ENCODE measurements at places on chromosomes 2 and 18. TPM values are rescaled to one million over a fixed set of nuclear protein-coding genes. Genes with fewer than 3 reads are reported as not detected.

The KLF7 gene
- 12.9 TPM for total RNA-seq

DNA sequence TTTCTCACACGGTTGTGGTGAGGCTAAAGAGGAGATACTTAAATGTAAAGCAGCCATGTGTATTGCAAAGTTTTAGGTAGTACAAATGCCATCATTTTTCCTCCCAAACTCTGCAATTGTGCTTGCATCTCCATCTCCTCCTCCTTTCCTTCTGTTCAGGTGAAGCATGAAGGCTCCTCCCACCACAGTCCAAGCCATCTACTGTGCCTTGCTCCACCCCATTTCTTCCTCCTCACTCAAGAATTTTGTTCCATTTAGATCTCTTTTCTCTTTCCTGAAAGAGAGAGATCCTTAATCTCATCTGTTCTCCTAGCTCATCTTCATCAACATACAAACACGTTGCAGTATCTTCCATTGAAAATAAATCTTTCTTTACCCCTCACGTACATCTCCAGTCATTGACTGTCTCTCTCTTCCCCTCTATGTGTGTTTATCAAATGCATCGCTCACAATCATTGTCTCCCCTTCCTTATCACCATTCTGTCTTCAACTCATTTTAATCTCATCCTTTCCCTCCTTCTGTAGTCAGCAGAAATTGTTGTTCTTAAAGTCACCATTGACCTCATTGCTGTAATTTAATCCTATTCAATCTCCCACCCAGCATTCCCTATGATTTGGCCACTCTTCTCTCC is 392.1 kb downstream of the RAD51AP2 start:
- DNase-seq, result no peak

The CCDC74B gene
- 0.63 TPM for total RNA-seq

GRCh38 chr2:179336782-179337534 is 72.3 kb upstream of the SESTD1 start:
- no peak for DNase-seq

GRCh38 chr2:101415220-101415619 is 27.9 kb upstream of the CREG2 start:
- DNase-seq, result no peak

DNA sequence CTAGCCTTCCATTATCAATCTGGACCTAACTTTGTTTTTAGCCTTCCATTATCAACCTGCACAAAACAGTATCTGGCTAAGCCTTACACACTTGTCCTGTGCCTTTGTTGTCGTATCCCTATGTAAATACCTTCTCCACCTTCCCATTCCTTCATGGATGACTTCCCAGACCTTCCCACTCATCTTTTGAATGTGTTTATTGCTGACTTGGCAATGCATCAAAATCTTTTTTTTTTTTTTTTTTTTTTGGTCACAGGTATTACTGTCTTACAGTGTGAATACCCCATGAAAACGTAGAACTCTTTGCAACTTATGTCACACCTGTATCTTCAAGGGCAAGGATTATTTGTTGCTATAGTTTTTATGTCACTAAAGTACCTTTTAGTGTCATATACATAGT is 25.7 kb downstream of the RPE start:
- DNase-seq, result no peak

DNA sequence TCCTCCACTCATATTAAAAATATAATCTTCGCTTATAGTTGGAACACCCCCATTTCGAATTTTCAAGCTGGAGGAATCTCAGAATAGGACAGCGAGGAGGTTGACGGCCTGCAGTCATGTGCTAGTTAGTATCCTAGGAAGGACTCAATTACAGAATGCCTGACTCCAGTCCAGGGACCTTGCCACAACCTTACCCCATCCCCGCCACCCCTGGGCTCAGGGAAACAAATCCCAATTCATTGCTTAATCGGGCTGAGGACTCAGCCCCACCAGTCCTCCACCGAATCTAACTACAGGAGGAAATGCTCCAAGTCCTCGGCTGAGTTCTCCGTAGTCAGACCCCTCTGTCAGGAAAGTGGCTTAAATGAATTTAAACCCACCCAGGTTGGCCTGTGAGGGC is 31.7 kb upstream of the ZBTB7C start:
- no peak for DNase-seq

- DNase-seq, result no peak
These were observed 254.6 kb upstream of the PIK3C3 start for GRCh38 chr18:41700416-41700815.

GRCh38 chr2:204175552-204176271 is 239.1 kb downstream of the ICOS start:
- DNase-seq, result no peak

DNA sequence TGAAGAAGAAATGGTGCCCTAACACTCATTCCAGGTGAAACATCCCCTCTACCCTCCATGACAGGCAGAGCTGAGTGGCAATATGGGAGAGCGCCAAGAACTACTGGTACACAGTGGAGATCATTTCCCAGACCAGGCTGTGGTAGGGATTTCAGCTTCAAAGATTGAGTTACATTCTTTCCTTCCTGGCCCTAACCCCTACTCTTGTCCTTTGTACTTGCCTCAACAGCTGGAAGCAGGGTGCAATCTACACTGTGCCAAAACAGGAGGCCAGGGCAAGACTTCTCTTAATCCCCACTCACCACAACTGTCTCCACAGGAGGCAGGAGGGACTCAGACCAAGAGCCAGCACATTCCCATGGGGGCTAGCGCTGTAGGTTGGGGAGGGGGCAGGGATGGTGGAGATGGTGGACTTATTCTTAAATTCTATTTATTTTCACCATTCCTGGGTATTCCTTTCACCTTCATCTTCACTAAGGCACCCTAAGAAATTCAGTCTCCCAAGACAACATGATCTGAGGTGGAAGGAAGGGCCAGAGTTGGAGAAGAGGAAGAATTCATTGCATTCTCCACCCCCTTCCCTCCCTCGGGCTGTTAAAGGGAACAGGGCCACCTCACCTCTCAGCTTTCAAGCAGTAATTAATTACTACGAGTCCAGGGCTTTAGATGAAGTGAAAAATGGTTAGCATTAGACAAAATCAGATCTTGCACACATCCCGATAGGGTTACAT is 65.9 kb downstream of the AAK1 start:
- DNase-seq, result no peak

All from mucosa of descending colon (tissue), 3 donors.